ENCODE measurements at places on chromosomes 1 and 21.

GRCh38 chr1:211589782-211590721 lies 11.1 kb upstream of the SLC30A1 start:
- DNase-seq = no peak

- peak; percentile 26 for DNase-seq
These were observed at the start of gene WNT2B for GRCh38 chr1:112508278-112509004. WNT2B (plus strand) TSS chr1:112508965; CDS start chr1:112509263, 298 bp downstream.

GRCh38 chr1:51234721-51235425 lies 1.2 kb upstream of the RNF11 start:
- peak; percentile 22 for DNase-seq

DNA sequence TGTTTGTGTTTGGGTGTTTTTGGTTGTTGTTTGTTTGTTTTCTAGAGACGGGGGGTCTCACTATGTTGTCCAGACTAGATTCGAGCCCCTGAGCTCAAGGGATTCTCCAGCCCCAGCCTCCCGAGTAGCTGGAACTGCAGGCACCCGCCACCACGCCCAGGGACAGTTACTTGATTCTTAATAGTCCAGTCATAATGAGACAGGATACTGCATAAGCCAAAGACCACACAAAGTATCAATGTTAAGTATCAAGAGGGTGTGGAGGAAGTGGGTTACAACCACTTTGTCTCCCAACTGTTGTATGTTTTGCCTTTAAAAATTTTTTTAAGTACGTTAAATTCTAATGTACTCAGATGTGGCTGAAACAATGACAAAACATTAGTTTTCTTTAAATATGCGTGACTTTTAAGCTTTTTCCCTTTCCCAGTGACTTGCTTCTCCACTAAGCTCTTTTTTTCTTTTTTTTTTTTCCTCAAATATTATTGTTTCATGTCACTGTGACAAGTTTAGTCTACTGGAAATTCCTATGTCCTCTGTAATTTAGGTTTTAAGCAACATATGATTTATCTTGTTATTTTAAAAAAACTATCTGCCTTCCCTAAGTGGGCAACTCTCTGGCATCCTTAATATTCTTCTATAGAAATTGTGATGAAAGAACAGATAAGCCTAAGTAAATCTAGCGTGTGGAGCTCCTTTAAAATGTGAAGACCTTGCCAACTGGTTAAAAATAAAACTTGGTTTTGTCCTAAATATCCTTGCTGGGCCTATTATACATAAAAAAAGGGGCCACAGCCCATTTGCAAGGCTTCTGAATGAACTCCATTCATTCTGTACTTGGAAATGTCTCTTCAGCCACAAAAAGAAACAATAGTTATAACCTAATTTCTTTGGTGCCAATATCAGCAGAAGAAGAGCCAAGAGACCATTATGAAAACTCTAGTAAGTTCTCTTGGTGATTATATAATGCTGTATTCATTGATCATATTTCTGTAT lies 56.2 kb upstream of the DPH5 start:
- DNase-seq = no peak

- DNase-seq = no peak
These were observed 699 bp upstream of the NES start for GRCh38 chr1:156677616-156678596.

DNA sequence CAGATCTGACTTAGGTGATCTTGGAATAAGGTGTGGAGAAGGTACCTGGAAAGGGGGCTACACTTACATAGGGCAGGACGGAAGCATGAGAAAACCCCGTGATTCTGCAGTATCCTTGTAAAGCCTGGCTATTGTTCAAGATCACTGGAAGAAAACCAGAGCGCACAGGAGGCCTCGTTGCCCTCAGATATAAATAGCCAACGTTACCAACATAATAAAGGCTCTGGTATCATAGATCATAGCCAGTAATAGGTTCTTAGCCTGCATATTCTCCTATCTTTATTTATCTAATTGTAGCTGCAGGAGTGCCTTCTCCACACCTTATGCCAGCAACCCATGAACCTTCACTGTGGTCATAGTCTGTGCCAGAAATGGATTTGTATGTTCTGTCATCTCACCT lies 35.9 kb upstream of the MPZL1 start:
- DNase-seq = no peak

DNA sequence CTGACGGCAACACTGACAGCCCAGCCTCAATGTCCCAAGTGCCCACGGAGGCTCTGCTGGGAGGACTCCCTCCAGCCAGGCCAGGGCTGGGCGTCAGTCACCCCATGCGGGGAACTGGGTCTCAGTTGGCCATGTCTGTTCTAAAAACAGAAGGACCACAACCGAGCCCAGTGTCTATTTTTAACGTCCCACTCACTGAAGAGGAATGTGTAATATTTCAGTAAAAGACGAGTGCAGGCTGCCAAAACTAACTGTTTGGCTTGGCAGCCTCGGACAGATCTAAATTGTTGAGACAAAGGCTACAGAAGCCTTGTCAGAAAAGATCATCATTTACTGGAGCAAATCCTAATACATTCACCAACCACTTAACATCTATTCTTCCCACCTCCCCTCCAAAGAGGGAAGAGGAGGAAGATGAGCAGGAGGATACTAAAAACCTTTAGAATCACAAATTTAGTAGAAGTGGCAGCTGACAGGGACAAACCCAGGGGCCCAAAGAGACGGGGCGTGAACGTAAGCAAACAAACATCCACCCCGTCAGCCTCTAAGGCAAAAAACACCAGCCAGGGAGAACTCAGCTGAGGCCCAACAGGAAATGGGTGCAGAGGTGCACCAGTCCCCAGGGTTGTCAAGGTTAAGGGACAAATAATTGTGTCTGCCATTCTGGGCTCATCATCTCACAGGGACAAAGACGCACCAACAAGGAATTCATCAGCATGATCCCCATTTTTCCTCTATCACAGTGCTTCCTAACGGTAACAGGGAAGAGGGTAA lies 18.7 kb downstream of the C1orf198 start:
- DNase-seq = no peak

- DNase-seq = no peak
These were observed 79.1 kb downstream of the NDUFS5 start for GRCh38 chr1:39105061-39105840.

- DNase-seq = no peak
These were observed 69.8 kb upstream of the SCAF4 start for GRCh38 chr21:31801551-31802219.

DNA sequence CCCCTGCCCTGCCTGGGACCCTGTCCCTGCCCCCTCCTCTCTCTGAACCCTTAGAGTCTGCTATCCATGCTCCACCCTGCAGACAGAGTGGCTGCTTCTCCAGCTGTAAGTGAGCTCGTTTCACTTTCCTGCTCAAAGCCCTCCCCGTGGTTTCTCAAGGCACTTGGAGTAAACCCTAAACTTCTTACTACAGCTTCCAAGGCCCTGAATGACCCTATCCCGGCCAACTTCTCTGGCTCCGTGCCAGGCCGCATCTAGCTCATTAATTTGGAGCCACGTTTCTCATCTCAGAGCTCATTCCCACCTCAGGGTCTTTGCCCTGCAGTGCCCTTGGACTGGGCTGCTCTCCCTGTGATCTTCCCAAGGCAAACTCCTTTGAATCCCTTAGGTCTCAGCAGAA lies 235.1 kb upstream of the RUNX1 start:
- DNase-seq = no peak

- no peak for DNase-seq
These were observed 53.7 kb downstream of the CACHD1 start for GRCh38 chr1:64523413-64524337.

GRCh38 chr1:222023025-222023424 lies 281.1 kb upstream of the DUSP10 start:
- no peak for DNase-seq

DNA sequence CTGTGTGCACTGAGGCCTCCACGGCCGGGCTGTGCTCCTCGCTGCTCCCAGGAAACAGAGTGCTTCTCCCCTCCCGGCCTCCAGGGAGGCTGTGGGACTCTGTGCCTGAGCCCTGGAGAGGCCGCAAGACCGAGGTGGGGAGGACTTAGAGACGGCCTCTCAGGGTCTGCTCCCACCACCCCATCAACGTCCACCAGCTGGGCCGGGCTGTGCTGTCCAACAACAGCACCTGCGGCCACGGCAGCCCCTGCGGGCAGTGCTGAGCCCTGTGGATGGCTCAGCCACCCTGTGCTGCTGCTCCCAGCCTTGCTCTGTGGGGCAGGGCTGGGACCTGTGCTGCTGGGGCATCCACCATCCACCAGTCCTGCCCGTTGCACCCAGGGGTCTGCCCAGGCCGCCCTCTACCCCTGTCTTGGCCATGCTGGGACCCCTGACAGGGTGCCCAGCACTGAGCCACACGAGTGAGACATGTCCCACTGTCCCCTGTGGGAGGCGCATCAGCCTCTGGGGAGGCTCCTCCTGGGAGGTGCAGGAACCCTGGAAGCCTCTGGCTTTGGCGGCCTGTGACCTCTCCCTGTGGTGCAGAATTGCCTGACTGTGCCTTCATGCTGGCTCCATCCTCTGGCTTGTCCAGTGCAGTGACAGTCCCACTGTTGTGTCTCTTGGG lies 31.2 kb upstream of the LRRC3 start:
- no peak for DNase-seq

- DNase-seq = no peak
These were observed 670.7 kb upstream of the CXADR start for GRCh38 chr21:16841975-16842695.

GRCh38 chr21:33975548-33976081 lies 60.0 kb upstream of the ATP5PO start:
- DNase-seq = peak; percentile 31

GRCh38 chr1:203402629-203403337 lies 51.9 kb upstream of the FMOD start:
- no peak for DNase-seq

GRCh38 chr1:163528710-163529348 lies 207.1 kb downstream of the NUF2 start:
- DNase-seq = no peak

DNA sequence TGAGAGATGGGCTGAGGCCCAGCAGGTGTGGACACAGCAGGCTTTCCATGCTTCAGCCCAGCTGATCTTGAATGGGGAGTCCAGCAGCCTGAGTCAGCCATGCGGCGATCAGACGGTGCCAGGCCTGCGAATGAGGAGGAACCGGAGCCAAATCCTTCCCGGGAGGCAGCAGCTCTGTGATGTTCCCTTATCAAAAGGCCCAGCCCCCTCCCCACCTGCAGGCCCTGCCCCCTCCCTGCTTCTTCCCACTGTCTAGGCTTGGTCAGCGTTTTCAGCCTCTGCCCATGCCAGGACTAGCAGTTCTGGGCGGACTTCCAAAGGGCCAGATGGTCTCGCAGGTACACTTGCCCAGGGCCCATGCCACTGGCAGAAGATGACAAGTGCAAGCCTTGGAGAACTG lies 253.8 kb downstream of the KAZN start:
- DNase-seq = no peak

DNA sequence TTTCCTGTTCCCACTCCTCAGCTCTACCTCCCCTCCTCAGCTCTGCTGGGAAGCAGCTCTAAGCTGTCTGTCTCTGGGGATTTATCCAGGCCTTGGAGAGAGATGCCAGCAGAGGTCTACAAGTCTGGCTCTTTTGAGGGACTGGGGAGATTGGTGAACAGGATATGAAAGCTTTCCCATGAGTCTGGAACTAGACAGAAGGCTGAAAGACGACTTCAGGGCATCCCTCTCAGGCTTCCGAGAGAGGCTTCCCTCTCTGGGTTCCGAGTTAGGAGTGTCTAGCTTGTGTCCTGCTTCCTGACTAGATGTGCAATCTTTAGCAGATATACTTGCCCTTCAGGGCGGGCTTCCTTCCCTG lies 733 bp downstream of the TMEM35B start:
- DNase-seq = no peak

GRCh38 chr1:159869173-159869572 lies 6.7 kb upstream of the VSIG8 start:
- DNase-seq = no peak

GRCh38 chr1:19042675-19043578 lies 86.5 kb upstream of the IFFO2 start:
- no peak for DNase-seq

DNA sequence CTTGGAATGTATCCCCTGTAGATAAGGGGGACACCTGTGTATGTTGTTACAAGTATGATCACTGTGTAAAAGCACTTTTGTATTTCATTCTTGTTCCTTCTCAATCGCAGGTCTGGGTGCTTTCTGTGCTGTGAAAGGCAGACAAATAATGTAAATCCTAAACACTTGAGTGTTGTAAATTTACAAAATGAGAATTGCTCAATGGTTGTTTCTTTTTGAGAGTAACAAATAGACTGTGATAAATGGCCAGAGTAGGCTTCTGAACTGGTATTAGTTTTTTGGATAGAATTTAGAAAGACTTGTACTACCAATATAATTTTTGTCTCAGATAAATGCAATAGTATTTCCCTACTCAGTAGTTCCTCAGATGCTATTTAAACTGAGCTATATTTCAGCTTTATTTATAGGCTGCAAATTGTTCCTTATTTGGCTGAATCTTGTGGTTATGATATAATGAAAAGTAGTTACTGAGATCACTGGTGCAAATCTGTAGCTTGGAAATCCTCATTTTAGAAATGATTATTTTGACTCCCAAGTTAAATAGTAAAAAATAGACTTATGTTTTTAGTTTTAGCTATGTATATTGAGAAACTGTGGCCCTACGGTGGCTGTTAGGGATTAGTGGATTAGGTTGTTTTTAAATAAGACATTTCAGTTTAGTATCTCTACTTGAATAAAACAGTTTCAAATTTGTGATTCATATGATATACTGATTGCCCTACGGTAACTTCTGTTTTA lies 9.2 kb downstream of the BACH1 start:
- DNase-seq = no peak

GRCh38 chr1:218305472-218306064 lies 20.5 kb downstream of the RRP15 start:
- DNase-seq = no peak

DNA sequence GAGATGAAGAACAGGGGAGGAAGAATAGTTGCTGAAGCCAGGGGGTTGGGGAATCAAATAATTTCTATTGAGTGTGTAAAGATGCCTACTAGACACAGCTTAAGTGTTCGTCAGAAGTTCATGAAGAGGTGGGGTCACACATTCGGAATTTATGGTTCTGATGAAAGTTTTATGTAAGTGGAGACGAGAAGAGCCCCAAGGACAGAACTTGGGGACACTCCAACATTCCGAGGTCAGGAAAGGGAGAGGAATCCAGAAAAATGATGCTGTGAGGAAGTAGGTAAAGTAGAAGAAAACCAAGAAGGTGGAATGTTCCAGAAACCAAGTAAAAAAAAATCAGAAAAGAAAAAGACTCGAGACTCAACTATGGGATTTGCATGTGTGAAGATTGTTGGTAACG lies 272.5 kb downstream of the SIPA1L2 start:
- no peak for DNase-seq

- DNase-seq = no peak
These were observed 6.0 kb upstream of the LRRC71 start for GRCh38 chr1:156914440-156914856.

- DNase-seq = no peak
These were observed 25.3 kb downstream of the PTP4A2 start for GRCh38 chr1:31912839-31913239.

- no peak for DNase-seq
These were observed 738.5 kb upstream of the CHRM3 start for GRCh38 chr1:238647877-238648276.

- DNase-seq = no peak
These were observed 50.1 kb downstream of the COQ8A start for GRCh38 chr1:226990133-226990716.

GRCh38 chr1:208030288-208031091 lies 119.6 kb upstream of the CD34 start:
- DNase-seq = no peak

GRCh38 chr1:16168622-16169360 lies 12.9 kb upstream of the EPHA2 start:
- DNase-seq = no peak

All from activated CD8-positive, alpha-beta memory T cell treated with anti-CD3 and anti-CD28 coated beads for 1 hour (primary cell).